HS-5 (cell line): ENCODE measurements at places on chromosomes 5 and 9.

DNA sequence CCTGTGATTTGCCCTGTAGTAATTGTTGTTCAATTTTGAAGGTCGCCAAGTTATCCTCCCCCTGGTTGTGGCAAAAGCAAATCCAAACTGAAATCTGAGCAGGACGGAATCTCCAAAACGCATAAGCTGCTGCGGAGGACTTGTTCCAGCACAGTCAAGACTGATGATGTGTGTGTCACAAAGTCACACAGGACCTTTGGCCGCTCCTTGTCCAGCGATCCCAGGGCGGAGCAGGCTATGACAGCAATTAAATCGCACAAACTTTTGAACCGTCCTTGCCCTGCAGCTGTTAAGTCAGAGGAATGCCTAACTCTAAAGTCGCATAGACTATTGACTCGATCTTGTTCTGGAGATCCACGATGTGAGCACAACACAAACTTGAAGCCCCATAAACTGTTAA lies 128.4 kb downstream of the PARP8 start:
- no peak for DNase-seq

- no peak for DNase-seq
These were observed 350.5 kb downstream of the ADGRV1 start for GRCh38 chr5:90909101-90909503.

DNA sequence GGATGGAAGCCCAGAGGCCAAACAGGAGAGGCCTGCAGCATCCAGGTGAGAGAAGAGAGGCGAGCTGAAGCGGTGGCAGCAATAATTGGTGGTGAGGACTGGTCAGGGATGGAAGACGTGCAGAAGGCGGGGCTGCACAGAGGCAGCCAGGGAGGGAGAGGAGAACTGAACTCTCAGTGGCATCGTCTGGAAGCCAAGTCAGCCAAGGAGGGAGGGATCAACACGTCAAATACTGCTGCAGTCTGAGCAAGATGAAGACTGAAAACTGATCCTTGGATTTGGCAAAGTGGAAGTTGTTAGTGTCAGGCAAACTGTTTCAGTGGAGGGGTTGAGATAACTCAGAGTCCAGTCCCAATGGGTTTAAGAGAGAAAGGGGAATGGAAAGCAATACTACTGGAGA lies 145.4 kb downstream of the CDK5RAP2 start:
- no peak for DNase-seq

DNA sequence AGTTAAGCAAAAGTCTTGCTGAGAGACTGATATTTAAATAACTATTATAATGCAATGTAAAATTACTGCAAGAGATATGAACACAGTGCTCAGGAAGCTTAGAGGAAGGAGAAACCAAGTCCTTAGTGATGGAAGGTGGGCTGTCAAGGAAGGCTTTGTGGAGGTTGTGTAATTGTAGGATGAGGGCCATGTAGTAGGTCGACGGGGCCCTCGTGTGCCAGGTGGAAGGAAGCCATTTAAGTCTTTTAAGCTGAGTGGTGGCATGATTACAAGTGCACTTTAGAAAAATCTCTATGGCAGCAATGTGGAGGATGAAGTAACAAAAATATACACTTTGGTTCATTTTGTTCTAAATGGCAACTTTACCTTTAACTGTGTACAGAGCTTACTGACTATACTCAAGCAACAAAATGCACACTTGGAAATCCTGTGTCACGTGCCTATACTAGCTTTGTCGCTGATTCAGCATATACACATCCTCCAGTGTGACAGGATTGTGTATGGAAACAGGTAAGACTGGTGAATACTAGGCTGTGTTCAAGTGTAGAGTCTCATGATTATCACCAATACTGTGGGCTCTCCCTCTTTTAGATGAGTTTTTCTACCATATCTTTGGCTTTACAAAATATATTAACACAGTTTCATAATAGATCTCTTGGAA lies 78.6 kb downstream of the TMC1 start:
- DNase-seq = no peak

DNA sequence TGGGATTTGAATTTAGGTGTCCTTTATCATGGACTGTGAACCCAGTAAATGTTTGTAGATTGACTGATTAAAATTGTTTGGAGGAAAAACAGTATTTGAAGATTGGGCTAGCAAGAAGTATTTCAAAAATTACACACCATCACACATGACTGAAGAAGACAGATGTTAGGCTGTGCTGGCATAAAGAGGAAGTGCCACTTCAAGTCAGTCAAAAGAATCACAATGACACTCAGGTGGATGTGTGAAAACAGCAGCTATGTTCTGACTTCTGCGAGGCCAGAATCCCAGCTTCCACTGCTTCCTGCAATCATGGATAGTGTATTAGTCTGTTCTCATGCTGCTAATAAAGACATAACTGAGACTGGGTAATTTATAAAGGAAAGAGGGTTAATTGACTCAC lies 393.3 kb downstream of the DMRT2 start:
- no peak for DNase-seq

DNA sequence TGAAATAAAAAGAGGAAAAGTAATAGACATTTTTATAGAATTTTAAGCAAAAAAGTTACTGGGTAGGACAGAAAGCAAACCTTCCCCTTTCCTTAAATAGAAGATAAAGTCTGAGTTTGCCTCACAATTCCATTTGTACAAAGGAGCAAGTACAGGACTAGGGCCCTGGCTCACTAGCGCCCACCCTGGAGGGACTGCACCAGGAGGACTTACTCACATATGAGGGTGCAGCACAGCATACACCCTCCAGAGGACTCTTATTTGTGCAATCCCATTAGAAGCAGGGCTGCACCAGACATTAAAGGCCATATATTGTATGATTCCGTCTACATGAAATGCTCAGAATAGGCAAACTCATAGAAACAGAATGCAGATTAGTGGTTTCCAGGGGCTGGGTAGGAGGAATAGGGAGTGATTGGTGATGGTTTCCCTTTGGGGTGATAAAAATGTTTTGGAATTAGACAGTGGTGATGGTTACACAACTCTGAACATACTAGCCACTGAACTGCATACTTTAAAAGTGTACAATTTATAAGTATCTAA lies 4.5 kb downstream of the REEP5 start:
- DNase-seq = no peak

DNA sequence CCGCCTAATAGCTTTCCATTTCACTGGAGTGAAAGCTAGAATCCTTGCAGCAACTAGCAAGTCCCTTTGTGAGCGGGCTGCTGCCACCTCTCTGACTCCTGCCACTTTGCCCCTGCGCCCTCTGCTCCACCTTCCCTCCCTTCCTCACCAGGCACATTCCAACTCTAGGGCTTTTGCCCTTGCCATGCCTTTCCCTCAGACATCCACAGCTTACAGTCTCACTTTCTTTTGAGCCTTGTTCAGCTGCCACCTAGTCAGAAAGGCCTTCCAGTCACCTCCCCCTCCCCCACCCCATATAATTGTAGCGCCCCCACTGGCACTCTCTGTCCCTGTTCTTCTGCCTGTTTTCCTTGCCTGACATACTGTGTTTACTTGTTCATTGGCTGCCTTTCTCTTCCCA lies 31.0 kb downstream of the CYSTM1 start:
- DNase-seq = no peak

- DNase-seq = no peak
These were observed 33.5 kb downstream of the INSYN2B start for GRCh38 chr5:169946743-169947295.

DNA sequence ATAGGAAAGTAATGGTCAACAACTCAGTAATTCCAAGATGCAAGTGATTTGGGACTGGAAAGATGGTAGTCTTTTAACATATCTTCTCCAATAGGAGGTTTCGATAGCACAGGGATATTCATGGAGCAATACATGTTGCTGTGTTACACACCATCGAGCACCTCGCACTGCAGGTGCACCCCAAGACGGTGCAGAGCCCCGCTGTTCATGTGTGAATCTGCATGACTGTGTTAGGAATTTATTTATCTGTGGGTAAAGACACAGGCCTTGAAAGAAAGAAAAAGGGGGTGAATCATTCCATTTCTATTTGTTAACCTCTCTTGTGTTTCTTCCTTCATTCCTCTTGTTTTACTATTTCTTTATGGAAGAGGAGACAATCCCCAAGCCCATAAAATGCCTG lies 217.1 kb downstream of the EBF1 start:
- no peak for DNase-seq

- no peak for DNase-seq
These were observed 100.4 kb upstream of the SEMA6A start for GRCh38 chr5:116674881-116675625.
